ENCODE measurements at places on chromosomes 6 and 20.

GRCh38 chr6:53041356-53041755 is 23.8 kb upstream of the FBXO9 start:
- DNase-seq, result no peak

DNA sequence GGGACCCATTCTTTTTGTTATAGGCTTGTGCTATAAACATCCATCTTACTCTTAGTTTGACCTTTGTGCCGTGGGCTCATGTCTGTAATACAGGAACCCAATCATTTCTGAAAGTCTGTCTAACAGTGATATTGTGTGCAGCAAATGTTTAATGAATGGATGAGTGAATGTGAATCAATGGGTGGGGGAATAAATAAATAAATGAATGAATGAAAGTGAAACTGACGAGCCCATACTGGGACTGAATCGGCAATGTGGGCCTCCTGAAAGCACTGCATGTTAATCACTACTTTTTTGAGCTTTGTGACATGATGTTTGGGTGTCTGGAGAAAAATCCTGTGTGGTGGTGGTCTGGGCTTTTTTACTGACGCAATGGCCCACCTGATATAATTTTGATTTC is 175.0 kb downstream of the GMPR start:
- DNase-seq, result no peak

DNA sequence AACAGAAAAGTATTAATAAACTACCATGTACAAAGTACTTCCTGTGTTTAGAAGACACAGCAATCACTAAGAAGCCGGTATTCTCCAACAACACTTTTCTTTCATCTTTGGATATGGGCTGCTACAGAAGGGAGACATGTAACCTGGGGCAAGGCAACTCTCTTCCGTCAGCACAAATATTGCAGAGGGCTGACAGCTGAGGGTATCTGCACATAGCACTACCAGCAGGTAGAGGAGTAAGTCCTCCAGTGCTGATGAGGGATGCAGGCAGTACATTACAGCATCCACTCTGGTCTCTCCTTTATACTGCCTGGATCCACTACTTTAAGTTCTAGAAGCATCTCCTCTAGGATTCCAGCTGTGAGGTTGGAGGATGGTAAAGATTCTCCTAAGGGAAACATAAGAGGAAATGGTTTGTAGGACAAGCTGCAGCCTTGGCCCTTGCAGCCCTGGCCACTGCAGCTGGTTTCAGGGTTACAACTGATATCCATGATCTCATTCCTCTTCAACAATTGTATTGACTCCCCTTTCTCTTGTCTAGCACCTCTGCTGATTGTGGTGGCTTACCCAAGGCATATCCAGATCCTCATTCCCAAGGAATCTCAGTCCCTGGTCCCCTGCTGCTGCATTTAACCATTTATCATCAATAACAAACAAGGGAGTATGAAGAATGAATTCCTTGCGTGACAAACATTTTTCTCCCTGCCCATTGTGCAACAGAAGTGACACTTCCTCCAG is 110.7 kb upstream of the ADGRF1 start:
- no peak for DNase-seq

DNA sequence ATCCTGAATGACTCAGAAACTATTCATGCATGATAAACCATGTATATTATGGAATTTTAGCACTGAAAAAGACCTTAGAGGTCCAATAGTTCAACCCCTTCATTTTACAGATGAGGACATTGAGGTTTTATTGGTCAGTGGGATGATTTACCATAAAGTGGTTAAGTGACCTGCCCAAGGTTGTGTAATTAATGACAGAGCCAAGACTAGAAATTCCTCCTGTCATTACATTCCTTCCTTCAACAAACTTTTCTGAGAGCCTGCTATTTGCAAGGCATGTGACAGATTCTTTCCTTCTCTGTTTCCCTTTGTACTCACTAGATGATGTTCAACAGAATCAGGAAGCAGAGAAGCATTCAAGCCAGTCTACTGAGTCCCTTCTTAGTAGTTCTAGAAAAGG is 170.7 kb upstream of the KCNK16 start:
- DNase-seq, result no peak

GRCh38 chr6:27767851-27768250 is 144.3 kb downstream of the OR2B2 start:
- no peak for DNase-seq

DNA sequence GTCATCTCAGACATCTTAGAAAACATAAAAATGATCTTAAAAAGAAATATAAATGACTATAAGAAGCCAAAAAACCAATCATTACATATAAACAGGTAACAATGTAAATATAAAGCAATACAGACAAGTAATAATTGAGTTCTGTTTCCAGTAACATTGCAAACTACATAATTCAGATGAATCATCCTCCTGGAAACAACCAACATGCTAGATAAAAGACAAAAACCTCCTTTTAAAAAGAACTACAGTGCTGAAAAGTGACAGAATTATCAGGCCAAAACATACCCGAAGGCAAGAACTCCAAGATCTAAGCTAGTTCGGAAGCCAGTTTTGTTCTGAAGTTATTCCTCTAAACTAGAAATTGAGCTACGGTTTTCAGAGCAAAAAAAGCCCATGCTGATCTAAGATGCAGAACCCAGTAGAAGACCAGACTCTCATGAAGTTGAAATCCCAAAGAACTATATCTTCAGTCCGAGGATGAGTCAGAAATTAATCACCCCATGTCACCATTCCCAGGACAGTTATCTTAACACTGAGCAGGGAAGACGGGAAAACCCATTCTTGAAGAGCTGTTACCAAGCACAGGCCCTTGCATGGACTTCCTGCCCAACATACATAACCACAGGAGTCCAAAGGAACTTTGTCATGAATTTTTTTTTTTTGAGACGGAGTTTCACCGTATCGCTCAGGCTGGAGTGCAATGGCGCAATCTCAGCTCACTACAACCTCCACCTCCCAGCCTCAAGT is 9.8 kb downstream of the PGM3 start:
- no peak for DNase-seq

DNA sequence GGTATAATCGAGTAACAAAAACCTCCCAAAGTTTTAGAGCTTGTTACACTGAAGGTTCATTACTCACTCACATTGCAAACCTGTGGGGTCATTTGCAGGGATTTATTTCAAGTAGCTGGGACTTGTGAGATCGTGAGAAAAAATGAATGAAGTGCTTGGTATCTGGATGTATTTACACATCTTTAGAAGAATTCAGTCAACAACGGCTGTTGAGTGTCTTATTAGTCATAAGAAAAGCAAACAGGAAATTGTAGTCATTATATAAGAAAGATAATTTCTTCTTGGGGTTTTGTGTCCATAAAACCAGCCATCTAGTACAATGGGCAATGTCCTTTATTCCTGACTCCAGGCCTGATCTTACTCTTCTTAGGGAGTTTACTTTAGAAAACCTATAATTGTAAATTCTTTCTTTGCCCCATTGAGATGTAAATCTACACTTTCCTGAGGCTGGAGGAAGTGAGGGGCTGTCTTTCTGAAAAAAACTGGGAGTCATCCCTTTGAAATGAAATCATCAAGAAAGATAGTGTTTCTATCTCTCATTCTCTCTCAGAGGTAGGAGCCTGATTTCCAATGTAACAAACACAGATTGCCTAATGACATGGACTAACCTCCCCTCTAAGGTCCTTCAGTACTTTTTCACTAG is 202.5 kb upstream of the ASCC3 start:
- DNase-seq, result no peak
